Stimulated activated CD4-positive, alpha-beta T cell treated with anti-CD3 and anti-CD28 coated beads, TNF-alpha, amount 100 ng/mL, for 4 hours (primary cell): ENCODE measurements at places on chromosomes 7 and 10.

DNA sequence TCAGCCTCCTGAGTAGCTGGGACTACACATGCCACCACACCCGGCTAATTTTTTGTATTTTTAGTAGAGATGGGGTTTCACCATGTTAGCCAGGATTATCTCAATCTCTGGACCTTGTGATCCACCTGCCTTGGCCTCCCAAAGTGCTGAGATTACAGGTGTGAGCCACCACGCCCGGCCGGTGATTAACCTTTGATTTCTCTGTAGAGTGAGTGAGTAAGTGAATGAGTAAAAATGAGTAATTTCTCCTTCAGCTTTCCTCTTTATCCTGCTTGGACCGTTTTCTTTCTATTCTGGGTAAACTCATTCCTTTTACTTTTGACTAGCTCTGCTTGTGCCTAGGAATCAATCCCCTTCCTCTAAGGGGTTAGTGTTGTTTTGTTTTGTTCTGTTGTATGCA lies 36.8 kb downstream of the ST7 start:
- DNase-seq = no peak

DNA sequence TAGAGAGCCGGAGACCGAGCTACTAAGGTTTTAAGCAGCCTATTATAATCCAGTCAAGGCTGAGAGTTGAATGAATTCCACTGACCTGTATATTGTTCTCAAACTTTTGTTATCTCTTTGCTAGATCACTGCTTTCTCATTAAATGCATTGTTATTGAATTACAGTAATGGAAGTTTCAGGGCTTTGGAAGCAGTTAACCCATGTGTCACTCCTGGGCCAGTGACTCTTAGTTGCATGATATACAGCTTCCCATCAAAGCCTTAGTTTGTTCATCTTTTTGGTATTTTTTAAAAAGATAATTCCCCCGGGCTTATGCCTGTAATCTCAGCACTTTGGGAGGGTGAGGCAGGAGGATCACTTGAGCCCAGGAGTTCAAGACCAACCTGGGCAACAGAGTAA lies 55.4 kb upstream of the KIAA1217 start:
- no peak for DNase-seq

DNA sequence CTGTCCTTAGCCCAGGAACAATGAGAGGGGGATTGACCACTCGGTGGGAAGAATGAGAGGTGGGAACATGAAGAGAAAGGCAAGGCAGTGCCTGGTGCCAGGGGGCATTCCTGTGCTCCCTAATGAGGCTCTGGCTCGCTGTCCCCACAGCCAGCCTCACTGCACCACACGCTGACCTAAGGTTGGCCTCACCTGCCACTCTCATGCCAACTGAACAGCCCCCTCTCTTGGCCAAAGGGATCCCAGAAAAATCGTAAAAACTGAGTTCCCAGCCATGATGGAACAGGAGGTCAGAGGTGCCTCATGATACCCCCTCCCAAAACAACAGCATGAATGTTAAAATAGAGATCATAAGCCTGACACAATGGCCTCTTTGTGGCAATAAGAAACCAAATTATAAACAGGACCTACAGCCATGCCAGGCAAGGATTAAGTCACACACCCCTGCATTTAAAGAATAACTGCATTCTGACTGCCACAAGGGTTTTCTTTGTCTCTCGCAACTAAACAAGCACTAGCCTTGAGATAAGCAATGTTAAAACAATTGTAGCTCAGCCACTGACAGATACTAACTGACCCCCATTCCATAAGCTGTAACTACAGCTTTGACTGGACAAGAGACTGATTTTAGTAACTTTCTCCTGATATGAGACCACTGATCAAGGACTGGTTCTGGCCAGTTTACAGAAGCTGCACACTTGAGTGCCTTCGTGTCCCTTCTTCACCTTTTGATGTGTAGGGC lies 149.2 kb downstream of the SH2D4B start:
- no peak for DNase-seq

- DNase-seq = no peak
Measured at GRCh38 chr10:25974897-25975459, 40.9 kb downstream of the MYO3A start.

GRCh38 chr10:71700731-71701368 lies 18.7 kb downstream of the C10orf105 start:
- no peak for DNase-seq

DNA sequence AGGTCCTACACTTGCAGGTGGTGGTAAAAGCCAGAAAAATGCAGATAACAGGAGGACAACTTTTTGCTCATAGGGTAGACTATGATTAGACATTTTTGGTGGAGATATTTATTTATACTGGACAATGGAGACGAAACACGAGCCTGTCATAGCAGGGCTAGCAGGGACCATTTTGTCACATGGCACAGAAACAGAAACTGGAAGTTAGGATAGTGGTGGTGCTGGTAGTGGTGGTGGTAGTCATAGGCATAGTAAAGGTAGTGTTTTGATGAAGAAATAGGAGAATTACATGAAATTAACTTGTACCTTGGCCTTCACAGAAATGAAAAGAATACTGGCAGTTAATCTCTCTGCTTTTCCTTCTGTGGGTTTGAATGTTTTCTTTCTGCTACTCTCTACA lies 8.8 kb upstream of the MGAM start:
- no peak for DNase-seq

DNA sequence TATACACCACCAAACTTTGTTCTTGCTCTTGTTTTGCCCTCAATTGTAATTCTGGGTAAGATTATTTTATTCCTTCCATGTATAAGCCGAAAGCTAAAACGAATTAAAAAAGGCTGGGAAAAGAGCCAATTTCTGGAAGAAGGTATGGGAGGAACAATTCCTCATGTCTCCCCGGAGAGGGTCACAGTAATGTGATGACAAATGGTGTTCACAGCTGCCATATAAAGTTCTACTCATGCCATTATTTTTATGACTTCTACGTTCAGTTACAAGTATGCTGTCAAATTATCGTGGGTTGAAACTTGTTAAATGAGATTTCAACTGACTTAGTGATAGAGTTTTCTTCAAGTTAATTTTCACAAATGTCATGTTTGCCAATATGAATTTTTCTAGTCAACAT lies 12.5 kb upstream of the CFAP69 start:
- DNase-seq = no peak

GRCh38 chr7:131105799-131106680 lies 221.6 kb upstream of the MKLN1 start:
- peak; percentile 65 for DNase-seq

GRCh38 chr7:116554911-116555310 lies 30.1 kb downstream of the CAV1 start:
- no peak for DNase-seq

- no peak for DNase-seq
Measured at GRCh38 chr10:106980495-106981451, 183.7 kb downstream of the SORCS1 start.

GRCh38 chr7:39186671-39187070 lies 209.0 kb downstream of the POU6F2 start:
- no peak for DNase-seq

GRCh38 chr10:97771055-97771891 lies 526 bp downstream of the SFRP5 start:
- DNase-seq = no peak

DNA sequence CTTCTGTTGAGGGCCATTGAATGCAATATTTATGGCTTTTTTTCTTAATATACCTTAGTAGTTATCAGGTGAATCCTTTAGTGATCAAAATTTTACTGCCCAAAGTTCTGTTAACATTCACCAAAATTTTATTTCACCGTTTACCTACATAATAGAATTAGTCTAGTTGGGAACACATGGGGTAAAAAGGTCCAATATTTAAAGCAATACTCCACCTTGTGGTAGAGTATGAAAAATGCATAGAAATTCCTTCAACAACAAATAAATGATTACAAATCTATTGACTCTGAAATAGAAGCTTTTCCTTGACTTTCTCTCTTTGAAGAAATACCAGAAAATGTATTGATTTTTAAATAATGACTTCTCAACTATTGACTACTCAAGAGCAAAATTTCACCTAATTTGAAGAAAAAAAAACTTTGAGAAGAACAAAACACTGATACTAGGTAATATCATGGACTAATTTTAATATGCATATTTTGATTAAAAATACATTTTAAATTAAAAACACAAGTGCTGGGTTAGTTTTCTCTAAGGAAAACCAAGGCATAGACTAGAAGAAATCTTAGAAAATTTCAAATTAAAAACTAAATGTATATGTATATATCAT lies 43.3 kb downstream of the POLR1F start:
- DNase-seq = no peak

DNA sequence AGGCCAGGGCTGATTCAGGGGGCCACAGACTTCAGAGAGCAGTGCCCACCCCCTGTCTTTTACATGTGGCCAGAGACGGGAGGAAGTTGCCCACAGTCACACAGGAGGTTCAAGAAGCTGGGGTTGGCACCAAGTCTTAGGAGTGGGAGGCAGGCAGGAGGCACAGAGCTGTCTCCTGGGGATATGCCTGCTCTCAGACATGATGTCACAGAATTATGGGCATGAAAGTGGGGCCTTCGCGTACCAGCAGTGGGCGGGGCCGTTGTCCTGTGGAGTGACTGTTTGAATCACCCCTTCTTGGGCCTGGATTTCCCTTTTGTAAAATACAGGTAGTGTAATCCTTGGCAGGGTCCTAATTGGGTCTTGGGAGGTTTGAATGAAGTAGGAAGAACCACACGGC lies 81.2 kb upstream of the PPIF start:
- DNase-seq = no peak

DNA sequence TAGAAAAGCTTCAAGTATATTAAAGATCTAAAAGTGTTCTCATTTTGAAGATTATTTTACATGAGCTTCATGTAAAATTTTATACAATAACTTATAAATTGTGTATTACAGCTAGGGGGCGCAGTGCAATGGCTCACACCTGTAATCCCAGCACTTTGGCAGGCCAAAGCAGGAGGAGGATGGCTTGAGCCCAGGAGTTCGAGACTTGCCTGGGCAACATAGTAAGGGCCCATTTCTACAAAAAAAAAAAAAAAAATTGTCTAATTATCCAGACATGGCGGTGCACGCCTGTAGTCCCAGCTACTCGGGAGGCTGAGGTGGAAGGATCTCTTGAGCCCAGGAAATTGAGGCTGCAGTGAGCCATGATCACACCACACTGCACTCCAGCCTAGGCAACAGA lies 16.6 kb downstream of the ACBD5 start:
- DNase-seq = peak; percentile 29

DNA sequence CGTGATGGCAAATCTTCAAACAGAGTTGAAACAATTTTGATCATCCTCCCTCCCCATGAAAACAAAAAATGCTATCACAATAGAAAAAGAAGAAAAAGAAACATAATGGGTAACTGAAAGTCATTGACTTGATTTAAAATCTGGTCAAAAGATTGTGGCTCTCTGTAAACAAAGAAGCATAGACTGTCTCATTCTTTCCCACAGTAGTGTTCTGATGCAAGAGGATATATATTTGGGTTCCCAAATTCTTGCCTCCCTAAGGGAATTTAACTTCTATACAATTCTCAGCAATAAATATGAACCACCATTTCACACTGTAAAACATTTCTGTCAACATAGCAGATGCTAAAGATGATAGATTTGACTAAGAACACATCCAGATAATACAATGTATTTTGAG lies 32.8 kb upstream of the MEOX2 start:
- DNase-seq = no peak

- no peak for DNase-seq
Measured at GRCh38 chr7:27241189-27242056, 1.2 kb upstream of the EVX1 start.

DNA sequence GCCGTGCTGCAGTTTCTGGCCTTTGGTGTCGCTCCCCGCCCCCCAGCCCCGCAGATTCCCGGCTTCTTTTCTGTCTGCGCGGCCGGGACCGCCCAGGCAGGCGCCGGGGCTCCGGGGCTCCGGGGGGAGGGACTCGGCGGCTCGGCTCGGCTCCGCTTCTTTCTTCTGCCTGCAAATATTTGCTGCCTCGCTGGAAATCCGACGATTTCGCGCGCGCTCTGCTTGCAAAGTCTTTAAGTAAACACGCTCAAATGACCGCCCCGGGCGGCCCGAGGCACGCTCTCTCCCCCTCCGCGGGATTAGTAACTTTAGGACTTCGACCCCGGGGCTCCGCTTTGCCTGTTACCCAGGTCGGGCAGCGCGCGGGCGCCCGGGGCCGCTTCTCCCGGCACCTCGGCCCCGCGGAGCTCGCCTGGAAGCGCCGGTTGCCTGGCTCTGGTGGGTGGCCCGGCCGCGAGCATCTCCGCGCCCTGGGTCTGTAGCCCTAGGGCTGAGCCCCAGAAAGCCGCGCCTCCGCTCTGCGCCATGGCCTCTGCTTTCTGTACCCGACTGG lies 3.9 kb upstream of the GATA3 start:
- DNase-seq = no peak

GRCh38 chr10:623014-623413 lies 66.5 kb downstream of the DIP2C start:
- no peak for DNase-seq
